ENCODE measurements at places on chromosomes 6 and 20. TPM values are rescaled to one million over a fixed set of nuclear protein-coding genes. Genes with fewer than 3 reads are reported as not detected.

RIMS1 gene
- 3.8 TPM for total RNA-seq

SLC22A2 gene
- not detected for total RNA-seq

THEMIS gene
- 1.8 TPM for total RNA-seq

TRAM2 gene
- total RNA-seq, result 21.9 TPM

STMND1 gene
- total RNA-seq, result 4.9 TPM

DLK2 gene
- total RNA-seq, result 0.53 TPM

GLP1R gene
- total RNA-seq, result 0.35 TPM

SOBP gene
- total RNA-seq, result 6.9 TPM

RAB44 gene
- 0.95 TPM for total RNA-seq

PARD6B gene
- total RNA-seq, result 32.5 TPM
